ENCODE measurements at places on chromosomes 6 and 20.

GRCh38 chr6:46315589-46315988 is 144.8 kb upstream of the ENPP5 start:
- DNase-seq: no peak

DNA sequence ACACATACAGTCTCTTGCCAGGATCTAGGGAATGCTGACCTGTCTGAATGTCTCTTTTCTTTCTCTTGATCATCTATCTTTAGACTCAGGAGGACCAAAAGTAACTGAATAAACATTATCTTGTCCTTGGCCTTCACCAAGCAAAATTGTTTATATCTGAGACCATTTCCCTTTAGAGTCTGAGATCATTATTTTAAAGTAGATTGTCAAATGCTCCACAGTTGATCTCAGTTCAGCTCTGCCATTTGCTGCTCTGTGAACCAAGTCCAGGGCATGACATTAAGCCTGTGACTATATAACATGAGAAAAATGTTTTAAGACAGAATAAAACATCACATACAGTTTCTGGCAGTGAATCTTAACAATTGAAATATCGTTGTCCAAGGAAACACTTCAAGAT is 148.3 kb upstream of the NRSN1 start:
- no peak for DNase-seq

GRCh38 chr6:133768656-133769295 is 120.1 kb upstream of the TCF21 start:
- DNase-seq: no peak

DNA sequence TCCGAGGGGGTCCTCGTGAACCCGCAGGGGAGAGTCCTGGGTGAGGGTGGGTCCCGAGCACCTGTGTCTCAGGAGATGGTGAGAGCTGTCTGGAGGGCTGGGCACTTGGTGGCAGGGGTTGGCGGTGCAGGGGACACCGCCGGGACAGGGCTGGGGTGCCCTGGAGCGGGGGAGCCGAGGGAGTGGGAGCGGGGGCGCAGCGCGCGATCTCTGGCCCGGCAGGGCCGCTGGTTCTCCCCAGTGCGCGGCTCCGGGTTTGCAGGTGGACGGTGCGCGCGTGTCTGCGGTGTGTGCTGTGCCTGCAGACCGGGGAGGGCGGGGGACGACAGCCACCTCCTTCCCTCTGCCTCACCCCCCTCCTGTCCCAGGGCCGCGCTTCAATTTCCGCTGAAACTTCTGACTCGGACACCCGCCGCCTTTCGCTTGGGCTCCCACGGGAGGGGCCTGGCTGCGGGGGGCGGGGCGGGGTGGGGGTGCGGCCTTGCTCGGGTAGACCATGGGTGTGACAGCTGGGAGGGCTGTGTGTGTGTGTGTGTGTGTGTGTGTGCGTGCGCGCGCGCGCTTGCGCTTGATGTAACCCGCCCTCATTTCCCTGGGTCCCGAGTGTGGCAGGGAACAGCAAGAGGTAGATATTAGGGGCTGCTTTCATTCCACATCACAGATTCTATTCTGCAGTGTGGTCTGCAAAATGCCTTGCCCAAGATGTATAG is 1.2 kb downstream of the TRIB3 start:
- DNase-seq: peak; percentile 52

GRCh38 chr6:26312501-26313397 is 52.2 kb upstream of the BTN3A2 start:
- DNase-seq: no peak

- DNase-seq: no peak
These were observed 52.2 kb downstream of the TOP1 start for GRCh38 chr20:41080866-41081265.

GRCh38 chr6:152642578-152643375 is 5.6 kb upstream of the SYNE1 start:
- no peak for DNase-seq

DNA sequence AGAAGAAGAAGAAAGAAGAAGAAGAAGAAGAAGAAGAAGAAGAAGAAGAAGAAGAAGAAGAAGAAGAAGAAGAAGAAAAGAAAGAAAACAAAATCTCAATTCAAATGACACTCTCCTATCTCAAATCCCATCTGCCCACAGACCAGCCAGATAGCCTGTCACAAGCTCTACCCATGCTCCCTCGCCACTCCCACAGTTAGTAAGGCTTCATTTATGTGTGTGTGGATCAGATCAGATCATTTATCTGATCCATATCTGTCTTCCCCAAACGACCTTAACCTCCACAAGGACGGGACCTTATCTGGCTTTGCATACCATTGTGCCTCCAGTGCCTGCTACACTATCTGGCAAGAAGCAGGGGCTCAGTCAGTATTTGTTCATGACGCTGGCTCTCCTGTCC is 81.9 kb upstream of the RREB1 start:
- no peak for DNase-seq

DNA sequence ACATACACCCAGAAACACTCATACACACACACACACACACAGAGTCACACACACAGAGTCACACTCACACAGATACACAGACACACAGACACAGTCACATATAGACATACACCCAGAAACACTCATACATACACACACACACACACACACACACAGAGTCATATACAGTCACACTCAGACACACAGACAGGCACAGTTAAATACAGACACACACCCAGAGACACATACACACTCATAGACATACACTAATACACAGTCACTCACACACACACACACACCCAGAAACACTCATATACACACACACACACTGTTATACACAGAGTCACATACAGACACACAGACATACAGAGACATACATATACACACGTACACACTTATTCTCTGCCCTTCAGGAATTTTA is 250.9 kb downstream of the QKI start:
- no peak for DNase-seq

- DNase-seq: no peak
These were observed 47.1 kb upstream of the PMEPA1 start for GRCh38 chr20:57756921-57757320.

GRCh38 chr20:35363190-35363589 is 48.6 kb downstream of the UQCC1 start:
- no peak for DNase-seq

GRCh38 chr6:89058627-89059026 is 21.9 kb upstream of the PNRC1 start:
- no peak for DNase-seq

DNA sequence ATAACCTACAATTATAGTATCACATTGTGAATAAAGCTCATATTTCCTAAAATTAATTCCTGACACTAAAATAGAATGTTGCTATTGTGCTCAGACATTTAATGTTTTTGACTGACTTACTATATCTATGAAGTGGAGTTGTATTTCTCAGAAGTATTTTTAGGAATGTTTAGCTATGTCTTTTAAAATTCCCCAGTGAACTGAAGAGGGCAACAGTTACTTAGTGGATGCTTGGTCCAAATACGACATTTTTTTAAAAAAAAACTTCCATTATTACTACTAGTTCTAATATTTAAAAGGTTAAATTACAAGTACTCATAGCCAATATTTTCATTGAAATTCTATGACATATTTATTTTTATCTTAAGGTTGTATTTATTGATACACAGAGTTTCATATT is 460.2 kb downstream of the COL12A1 start:
- no peak for DNase-seq

GRCh38 chr20:8932192-8933165 is 136.4 kb upstream of the PLCB4 start:
- no peak for DNase-seq

- DNase-seq: no peak
These were observed 13.8 kb downstream of the SPTLC3 start for GRCh38 chr20:13022401-13023155.

- DNase-seq: no peak
These were observed 96.8 kb downstream of the BCKDHB start for GRCh38 chr6:80203283-80203682.

GRCh38 chr20:52494244-52494643 is 302.7 kb upstream of the ZFP64 start:
- DNase-seq: no peak
